ENCODE measurements at places on chromosomes 13 and 19. TPM values are rescaled to one million over a fixed set of nuclear protein-coding genes. Genes with fewer than 3 reads are reported as not detected.

The PNPLA6 gene
- total RNA-seq = 75.9 TPM

The DLL3 gene
- total RNA-seq = 2.6 TPM

The RFPL4AL1 gene
- not detected for total RNA-seq

The FSD1 gene
- total RNA-seq = 1.1 TPM

Data from hair follicular keratinocyte (primary cell).